ENCODE measurements at places on chromosomes 2 and 18.

DNA sequence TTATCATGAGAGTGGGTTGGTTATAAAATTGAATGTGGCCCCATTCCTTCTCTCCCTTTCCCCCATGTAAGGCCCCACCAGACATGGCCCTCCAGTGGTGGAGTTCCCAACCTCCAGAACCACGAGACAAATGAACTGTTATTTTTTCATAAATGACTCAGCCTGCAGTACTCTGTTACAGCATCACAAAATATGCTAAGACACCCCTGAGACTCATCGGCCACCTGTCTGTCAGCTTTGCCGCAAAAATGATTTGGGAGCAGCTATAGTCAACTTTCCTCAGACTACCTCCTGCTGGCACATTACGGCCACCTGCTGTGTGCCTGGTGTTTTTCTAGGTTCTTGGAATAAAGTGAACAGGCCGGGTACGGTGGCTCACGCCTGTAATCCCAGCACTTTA is 21.4 kb upstream of the C1QL2 start:
- no peak for DNase-seq

- DNase-seq, result no peak
These were observed 127.8 kb upstream of the NETO1 start for GRCh38 chr18:72995558-72995957.

DNA sequence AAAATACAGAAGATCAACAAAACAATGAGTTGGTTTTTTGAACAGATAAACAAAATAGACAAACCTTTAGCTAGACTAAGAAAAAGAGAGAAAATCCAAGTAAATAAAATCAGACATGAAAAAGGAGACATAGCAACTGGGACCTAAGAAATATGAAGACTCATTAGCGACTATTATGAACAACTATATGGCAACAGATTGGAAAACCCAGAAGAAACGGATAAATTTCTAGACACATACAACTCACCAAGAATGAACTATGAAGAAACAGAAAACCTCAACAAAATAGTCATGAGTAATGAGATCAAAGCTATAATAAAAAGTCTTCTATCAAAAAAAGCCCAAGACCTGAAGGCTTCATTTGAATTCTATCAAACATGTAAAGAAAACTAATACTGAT is 59.3 kb downstream of the EPB41L3 start:
- no peak for DNase-seq

GRCh38 chr2:67456428-67456827 is 59.3 kb downstream of the ETAA1 start:
- no peak for DNase-seq

DNA sequence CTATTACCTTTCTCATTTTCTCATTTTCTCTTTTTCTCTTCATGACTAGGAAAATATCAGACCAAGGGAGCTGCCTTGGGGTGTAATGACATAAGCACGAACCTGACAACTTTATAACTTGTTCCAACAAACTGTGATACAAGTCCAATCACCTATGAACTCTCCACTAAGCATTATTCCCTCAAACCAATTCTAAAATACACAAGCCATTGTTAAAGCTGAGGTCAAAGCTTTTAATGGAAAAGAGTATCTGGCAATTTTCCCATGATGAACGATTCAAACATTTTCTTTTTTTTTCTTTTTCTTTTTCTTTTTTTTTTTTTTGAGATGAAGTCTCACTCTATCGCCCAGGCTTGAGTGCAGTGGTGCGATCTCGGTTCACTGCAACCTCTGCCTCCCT is 48.4 kb upstream of the NARS1 start:
- DNase-seq, result no peak

- no peak for DNase-seq
These were observed 197.9 kb upstream of the ACVR2A start for GRCh38 chr2:147646818-147647468.

Data from hippocampal formation (tissue), 2 donors.